Stimulated activated CD4-positive, alpha-beta T cell treated with anti-CD3 and anti-CD28 coated beads, Interleukin-1b, Interleukin-23, amount 100 ng/mL, for 1 hour (primary cell): ENCODE measurements at places on chromosomes 3 and 15.
A peak's percentile ranks its signal among the peaks of the same experiment; 100 is the strongest.

GRCh38 chr3:127698691-127699415, 26.1 kb downstream of the ABTB1 start:
- DNase-seq = no peak

GRCh38 chr3:51873876-51874275, 1.5 kb downstream of the IQCF5 start:
- no peak for DNase-seq

GRCh38 chr15:26954403-26954802, 16.6 kb upstream of the GABRG3 start:
- DNase-seq = no peak

GRCh38 chr3:169041677-169042171, 621.8 kb downstream of the MECOM start:
- DNase-seq = no peak

DNA sequence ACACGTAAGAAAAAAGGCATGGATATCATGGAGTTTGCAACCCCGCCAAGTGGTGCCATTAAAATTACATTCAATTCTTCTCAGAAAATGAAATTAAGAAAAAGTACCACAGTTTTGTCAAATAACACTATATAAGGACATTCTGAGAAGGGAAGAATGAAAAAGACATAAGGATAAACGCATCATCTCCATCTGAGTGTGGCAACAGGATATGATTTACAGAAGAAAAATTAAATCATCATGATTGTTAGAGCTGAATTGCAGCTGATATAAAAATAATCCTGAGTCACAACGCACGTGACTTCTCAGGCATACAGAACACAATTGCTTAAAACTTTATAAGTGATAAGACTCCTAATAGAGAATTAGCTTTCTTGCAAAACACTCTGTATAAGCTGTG, 133.8 kb downstream of the GREM1 start:
- no peak for DNase-seq

GRCh38 chr15:22902578-22902977, 64.1 kb downstream of the NIPA2 start:
- no peak for DNase-seq

- DNase-seq = no peak
These were observed 689.1 kb upstream of the DPPA4 start for GRCh38 chr3:110026421-110026820.

DNA sequence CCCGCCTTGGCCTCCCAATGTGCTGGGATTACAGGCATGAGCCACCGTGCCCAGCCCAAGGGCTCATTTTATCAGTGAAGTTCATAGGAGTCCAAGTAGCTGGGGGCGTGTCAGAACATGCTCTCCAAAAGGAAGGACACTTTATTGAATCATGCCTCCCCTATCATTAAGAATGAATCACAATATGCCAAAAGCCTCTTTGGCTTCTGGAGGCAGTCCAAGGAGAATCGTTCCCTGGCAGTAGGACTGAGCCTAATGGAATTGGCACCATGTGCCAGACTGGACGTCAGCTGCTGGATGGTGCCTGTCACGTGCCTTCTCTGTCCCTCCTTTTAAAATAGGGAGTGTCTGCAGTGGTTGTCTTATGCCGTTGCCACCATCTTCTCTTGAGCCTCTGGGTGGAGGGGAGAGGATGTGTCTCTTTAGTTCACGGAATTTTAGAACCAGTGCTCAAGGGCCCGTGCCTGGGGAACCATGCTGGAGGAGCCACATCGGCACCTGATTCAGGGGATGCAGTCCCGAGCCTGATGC, 234.7 kb upstream of the LYSMD4 start:
- DNase-seq = no peak

DNA sequence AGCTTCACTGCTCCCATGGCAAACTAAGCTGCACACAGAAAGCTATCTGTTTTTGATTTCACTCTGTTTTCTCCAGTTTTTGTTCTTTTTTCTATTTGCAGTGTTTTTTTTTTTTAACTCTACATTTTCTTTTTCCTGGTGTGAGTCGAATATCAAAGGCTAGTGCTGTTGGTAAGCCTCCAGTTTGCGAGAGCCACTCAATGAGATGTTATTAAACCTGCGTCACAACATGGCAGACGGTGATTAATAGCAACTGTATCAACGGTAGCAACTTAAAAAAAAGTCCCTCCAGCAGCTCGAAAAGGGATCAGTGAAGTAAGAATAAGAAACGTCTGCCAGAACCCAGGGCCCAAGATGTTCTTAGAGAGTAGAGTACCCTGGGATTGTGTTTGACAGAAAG, 84.1 kb downstream of the MEIS2 start:
- no peak for DNase-seq

- DNase-seq = no peak
These were observed 39.7 kb downstream of the NPTN start for GRCh38 chr15:73593304-73594074.

- no peak for DNase-seq
These were observed 82.3 kb downstream of the LRTM1 start for GRCh38 chr3:54845551-54845950.

GRCh38 chr3:25861566-25861965, 71.7 kb downstream of the OXSM start:
- DNase-seq = no peak

DNA sequence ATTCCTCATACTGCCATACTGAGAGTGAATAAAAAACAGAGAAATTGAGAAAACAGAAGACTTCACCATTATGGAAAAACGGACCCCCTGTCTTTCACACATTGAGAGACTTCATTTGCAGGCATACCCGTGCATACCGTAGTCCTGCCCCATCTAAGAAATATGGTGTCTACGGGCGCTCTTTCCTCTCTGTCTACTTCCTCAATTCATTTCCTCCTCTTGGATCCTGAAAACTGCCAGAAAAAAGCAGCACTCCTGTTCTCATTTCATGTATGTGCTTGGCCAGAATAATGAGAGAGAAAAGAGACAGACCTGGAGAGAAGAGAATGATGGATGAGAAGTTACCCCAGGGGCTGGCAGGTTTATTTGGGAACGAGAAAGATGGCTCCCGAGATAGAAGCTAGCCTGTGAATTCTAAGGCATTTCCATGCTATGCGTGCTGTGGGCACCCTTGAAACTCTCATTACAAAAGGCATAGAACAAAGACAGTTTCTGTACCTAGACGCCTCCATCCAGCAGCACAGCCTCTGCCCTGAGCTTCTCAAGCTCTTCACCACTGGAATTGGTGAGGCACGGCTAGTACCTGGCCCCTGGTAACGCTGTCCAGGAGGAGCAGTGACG, 62.5 kb upstream of the EPHB3 start:
- DNase-seq = no peak

- no peak for DNase-seq
These were observed 15.0 kb upstream of the DAG1 start for GRCh38 chr3:49454898-49455681.

- no peak for DNase-seq
These were observed 25.8 kb downstream of the LDHAL6B start for GRCh38 chr15:59232476-59232875.

DNA sequence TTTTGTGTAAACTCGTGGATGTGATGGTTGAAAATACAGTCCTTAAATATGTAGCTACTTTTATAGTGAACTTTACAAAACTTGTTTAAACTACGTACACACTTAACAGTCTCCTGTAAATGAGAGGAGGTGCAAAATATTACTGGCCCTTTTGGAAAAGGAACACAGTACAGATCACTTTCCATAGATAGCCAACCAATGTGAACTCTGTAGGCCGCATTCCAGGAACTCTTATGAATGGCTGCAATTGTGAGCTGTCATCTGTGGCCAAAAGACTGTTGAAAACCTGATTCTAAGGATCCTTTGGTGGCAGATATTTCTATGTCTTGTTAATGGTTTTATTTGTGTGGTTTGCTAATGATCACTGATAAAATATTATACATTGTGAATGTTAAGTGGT, 6.2 kb downstream of the TSC22D2 start:
- DNase-seq = no peak

DNA sequence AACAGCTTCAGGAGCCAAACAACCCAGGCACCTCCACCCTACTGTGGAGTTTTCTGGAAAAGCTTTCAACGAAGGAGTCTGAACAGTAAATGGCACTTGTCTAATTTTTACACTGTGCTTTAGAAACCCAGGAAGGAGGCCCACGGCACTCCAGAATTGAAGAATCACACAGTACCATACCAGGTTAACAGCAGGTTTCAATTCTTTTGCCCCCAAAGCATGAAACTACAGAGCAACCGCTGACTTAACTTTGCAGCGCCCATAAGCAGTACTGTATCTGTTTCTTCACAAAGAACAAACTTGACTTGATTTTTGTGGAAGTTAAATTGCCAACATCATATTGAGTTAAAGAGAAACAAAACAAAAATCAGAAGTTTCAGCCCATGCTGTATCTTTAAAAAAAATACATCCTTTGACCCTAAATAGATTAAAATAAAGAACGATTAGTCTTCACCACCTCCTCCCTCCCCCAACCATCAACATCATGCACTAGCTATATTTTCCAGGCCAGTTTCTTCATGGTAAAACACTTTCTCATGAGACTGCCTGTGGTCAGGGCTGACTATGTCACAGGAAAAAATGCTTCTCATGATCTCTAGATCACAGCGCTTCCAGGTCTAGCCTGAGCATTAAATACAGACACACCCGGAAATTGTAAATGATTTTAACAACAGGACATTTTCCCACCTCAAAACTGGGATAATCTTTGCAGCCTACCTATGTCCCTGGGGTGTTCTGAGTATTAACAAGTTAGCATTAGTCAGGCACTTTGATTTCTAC, 456.3 kb downstream of the FOXP1 start:
- peak; percentile 12 for DNase-seq

GRCh38 chr3:37863949-37864822, 2.5 kb downstream of the CTDSPL start:
- no peak for DNase-seq

DNA sequence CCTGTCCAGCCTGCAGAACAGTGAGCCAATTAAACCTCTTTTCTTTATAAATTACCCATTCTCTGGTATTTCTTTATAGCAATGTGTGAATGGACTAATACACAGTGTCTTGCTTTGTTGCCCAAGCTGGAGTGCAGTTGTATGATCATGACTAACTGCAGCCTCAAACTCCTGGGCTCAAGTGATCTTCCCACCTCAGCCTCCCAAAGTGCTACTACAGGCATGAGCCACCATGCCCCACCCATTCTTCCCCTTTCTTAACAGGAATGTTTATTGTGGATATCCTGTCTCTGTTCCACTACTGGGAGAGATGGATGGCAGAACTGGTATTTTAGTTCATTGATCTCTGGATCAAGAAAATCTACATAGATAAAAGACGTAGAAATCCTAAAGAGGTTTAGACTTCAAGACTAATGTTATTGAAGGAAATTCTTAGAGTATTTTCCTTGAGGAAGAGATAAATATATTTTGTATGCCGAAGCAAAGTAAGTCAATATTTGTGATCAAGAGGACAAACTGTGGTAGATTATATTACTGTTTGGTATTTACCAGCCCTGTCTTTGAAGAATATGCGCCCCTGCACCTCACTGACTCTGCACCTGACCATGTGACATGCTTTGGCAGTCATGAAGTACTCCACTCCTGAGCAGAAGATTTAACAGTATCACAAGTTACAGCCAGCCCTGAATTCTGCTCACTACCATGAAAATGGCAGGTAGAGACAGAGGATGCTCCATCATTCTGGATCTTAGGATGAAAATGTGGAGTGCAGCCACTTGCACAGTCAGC, 42.9 kb downstream of the UACA start:
- no peak for DNase-seq

DNA sequence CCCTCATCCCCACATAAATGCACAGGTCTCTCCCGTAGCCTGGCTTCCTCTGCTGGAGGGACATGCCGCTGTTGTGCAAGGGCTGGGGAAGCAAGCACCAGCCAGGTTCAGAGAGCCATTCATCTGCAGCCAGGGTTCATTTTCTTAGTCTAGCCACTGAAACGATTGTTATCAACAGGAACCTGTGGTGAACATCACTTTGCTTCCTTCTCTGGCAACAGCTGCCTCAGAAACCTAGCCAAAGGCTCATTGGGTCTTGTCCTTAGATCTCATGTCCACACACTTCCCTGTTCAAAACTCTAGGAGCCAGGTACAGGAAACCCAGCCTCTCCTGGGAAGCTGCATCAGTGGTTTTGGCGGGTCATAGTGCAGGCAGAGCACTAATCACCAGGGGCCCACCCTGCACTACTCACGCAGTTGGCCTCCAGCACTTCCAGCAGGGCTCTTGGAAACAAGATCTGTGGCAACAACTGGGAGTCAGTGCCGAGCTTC, 47.0 kb downstream of the OXNAD1 start:
- DNase-seq = no peak

GRCh38 chr3:50525191-50525910, 21.9 kb upstream of the CACNA2D2 start:
- no peak for DNase-seq

- no peak for DNase-seq
These were observed 50.4 kb downstream of the COL6A5 start for GRCh38 chr3:130395916-130396315.

- DNase-seq = no peak
These were observed 20.6 kb downstream of the FAN1 start for GRCh38 chr15:30924353-30924752.

GRCh38 chr3:121491683-121492320, 54.0 kb downstream of the POLQ start:
- no peak for DNase-seq

- DNase-seq = no peak
These were observed 427.0 kb upstream of the RBMS3 start for GRCh38 chr3:28853830-28854229.
